Upper lobe of left lung (tissue), 6 donors: ENCODE measurements at places on chromosomes 13 and 19. TPM values are rescaled to one million over a fixed set of nuclear protein-coding genes. Genes with fewer than 3 reads are reported as not detected.

NLRP5 gene
- total RNA-seq = not detected

PCSK4 gene
- total RNA-seq = 7.8 TPM

DNA sequence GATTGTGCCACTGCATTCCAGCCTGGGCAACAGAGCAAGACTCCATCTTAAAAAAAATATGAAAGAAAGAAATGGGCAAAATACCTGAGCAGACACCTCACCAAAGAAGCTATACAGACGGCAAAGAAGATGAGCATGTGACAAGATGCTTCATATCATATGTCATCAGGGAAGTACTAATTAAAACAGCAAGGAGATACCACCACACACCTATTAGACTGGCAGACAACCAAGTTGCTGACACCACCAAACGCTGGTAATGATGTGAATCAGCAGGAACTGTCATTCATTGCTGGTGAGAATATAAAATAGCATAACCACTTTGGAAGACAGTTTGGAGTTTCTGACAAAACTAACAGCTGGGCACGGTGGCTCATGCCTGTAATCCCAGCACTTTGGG, 11.5 kb upstream of the TFDP1 start:
- no peak for DNase-seq

- no peak for DNase-seq
Observed at GRCh38 chr19:6056282-6056741, 54.0 kb downstream of the RFX2 start.
